ENCODE measurements at places on chromosomes 13 and 19.

DNA sequence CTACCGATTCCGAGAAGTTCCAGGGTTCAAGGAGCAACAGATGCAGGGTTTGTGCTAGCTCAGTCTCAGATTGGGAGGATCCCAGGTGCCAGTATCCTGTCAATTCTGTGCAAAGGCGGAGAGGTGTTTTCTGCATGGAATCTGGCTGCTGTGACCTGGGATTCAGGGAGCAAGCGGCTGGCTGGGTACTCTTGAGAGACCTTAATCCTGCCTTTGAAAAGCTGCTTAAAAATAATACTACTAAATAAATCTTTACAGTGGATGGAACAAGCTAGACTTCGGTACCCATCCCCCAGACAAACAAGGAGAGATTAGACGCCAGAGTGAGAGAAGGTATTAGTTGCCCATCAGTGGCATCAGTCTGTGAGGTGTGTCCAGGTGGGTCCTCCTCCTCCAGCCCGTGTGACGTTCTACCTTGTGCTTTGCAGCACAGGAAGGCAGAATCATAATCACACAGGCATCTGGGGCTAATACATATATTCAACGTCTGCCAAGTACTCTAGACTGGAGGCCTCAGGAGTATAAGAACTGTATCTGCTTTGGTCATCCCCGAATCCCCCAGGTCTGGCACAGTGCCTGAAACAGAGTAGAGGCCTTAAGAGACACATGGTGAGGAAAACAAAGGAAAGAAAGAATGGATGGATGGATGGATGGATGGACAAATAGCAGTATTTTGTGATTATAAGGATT lies 230.6 kb downstream of the ZNF536 start:
- no peak for DNase-seq

DNA sequence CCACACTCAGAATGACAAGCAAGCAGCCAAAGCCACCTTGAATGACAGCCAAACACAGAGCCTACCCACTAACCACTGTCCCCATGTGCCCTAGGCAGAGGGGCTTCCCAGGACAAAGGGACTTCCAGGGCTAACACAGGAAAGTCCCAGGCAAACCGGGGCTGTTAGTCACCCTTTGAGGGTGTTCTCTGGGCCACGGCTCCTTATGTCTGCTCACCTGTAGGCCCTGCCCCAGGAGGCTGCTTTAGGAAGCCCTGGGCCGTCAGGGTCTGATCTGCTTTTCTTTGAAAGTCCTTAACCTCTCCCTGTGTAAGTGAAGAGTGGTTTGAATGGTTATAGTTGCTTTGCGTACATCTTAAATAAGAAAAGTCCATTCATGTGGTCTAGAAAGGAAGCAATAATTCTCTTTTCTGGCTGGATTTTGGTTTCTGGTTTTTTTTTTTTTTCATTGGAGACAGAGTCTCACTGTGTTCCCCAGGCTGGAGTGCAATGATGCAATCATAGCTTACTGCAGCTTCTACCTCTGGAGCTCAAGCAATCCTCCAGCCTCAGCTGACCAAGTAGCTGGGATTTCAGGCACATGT lies 161.4 kb downstream of the EFNB2 start:
- DNase-seq, result no peak

GRCh38 chr19:50465986-50466705 lies 10.2 kb upstream of the EMC10 start:
- no peak for DNase-seq

- no peak for DNase-seq
Observed at GRCh38 chr13:21015284-21015683, 46.1 kb downstream of the LATS2 start.

DNA sequence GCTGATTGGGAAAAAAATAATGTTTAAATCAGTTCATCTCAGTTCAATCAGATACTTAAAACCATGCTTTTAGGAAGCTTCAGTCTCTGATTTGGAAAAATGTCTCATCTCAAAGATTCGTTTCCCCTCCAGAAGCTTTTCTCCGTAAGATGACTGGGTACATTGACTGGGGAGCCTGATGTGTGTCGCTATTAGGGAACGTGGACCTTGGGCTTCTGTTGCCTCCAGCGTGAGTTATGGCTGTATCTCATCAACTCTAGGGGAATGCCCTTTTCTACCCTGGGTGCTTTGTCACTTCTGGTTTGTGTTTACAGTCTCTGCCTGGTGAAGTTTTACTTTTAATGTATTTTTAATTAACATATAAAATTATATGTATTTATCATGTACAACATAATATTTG lies 635.5 kb upstream of the GPC6 start:
- DNase-seq, result no peak

DNA sequence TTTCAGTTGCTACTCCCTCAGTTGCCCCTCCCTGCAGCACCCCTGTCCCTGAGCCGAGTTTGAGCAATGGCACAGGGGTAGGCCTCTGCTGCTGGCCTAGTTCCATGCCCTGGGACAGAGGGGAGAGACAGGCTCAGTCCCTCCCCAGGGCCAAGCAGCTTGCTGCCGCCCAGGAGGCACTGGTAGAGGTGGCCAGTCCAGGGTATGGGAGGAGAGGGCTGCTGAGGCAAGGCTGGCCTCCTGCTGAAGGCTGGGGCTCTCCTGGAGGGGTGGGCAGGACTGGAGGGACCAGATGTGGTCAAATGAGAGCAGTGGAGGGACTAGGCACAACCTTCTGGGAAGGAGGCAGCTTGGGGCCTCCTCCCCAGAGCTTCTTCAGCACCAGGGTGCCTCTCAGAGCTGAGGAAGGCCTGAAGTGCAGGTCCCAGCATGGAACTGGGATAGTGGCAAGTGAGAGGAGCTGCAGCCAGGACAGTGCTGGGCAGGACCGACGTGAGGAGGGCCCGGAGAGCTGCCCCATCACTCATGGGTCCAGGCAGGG lies 29.8 kb upstream of the VSTM2B start:
- DNase-seq, result no peak

DNA sequence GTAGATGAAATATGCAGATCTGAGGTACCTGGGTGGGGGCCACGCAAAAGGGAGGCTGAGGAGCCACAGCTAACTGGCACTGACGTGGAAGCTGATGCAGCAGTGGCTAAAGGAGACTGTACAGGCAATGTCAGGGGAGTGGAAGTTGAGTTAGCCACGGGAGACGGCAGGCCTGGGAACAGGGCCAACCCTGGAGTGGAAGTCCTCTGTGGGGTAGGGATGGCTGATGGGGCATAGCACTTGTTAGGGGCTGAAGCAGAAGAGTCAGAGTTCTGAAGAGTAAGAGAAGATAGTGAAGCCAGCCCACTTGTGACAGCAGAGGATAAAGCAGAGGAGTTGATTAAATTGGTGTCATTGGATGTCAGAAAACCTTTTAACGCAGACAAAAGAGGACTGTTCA lies 22.8 kb upstream of the STOML3 start:
- DNase-seq, result no peak

GRCh38 chr19:33398361-33399060 lies 25.0 kb downstream of the CEBPG start:
- no peak for DNase-seq

- DNase-seq, result no peak
Observed at GRCh38 chr19:18418029-18418482, 1.1 kb upstream of the SSBP4 start.

DNA sequence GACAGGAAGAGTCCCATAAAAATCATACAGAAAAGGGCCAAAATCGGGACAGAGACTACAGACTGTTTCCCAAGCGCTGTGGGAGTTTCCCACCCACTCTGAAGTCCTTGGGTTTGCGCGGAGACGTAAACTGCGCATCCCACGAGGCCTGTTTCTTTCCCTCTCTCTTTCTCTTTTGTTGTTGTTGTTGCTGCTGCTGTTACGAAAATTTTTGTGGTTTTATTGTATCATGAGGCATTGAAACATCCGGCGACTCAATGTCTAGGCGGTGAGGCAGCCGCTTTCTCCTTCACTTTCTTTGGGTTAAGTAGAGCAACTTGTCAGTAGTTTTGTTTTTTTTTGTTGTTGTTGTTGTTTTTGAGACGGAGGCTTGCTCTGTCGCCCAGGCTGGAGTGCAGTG lies 1.6 kb upstream of the PPP1R12C start:
- DNase-seq, result no peak

- DNase-seq, result no peak
Observed at GRCh38 chr13:102693776-102694175, 1.1 kb downstream of the METTL21C start.

Data from stimulated activated CD8-positive, alpha-beta memory T cell treated with anti-CD3 and anti-CD28 coated beads, Interleukin-2, amount 100 ng/mL, for 48 hours (primary cell).